A172 (cell line): ENCODE measurements at places on chromosomes 7 and 10. TPM values are rescaled to one million over a fixed set of nuclear protein-coding genes. Genes with fewer than 3 reads are reported as not detected.

Gene TRIM56
- 9.4 and 13.4 TPM in 2 replicates for total RNA-seq

Gene PVRIG
- not detected in 2 replicates for total RNA-seq

Gene TRDMT1
- total RNA-seq = 4.3 and 5.9 TPM in 2 replicates

Gene TRAPPC14
- total RNA-seq = 9.0 and 11.2 TPM in 2 replicates

Gene GIMAP5
- not detected in 2 replicates for total RNA-seq

Gene STEAP4
- 0.29 TPM in 1 of 2 replicates, not detected in the other for total RNA-seq

Gene GHRHR
- not detected in 2 replicates for total RNA-seq

Gene NODAL
- total RNA-seq = not detected in 2 replicates

- no peak for DNase-seq
Measured at GRCh38 chr7:26593393-26593792, 271.0 kb downstream of the SKAP2 start.

DNA sequence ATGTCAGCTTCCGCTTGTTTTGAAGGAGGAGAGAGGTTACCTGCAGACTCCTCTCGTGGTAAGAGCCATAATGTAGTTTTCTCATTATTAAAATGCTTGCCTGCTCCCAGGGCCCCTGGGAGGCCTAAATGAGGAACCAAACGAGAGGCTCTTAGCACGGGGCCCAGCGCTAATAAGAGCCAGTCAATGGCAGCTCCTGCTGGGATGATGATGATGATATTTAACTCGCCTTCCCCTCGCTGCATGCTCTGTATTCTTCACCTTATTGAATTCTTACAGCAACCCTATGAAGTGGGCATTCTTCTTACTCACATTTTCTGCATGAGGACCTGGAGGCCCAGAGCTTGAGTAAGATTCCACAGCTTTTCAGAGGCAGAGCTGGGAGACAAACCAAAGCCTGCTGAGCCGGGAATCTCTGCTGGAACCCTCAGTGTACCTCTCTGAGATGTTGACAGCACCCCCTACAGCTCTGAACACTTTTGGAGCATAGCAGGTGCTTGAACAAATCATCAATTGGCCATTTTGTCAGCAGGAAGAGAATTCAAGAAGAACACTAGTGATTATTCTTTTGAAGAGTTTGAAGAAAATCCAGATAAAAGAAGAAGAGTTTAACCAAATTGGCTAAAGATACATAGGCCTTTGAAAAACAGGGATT, 93.1 kb upstream of the HABP2 start:
- DNase-seq = no peak

DNA sequence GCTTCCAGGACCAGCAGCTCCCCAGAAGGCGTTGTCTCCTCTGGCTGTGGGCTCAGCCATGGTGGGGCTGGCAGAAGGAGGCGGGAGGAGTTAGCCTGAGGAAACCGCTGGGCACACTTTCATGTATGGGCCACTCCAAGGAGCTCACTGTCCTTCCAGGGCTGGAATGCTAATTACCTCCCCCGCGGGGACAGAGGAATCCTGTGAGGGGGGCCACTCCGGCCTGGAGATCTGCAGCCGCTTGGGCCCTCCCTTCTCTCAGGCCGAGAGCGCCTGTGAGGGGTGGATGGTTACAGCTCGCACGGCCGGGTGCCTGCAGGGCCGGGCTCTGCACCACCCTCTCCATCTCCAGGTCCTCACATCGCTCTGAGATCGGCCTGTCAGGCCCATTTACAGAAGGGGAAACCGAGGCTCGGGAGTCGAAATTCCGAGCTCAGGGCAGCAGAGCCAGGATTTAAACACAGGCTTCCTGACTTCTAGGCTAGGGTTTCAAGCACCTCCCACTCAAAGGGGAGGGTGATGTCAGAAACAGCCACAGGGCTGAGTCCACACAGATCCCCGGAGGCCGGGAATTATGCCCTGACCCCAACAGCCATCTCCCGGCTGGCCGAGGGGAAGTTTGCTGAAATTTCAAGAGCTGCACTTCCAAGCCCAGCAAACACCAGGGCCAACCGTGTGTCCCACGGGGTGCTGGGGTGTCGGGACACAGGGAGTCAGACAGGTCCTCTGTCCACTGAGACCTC, 59.1 kb downstream of the PDGFA start:
- DNase-seq = no peak

- DNase-seq = peak; percentile 73
Measured at GRCh38 chr7:90244909-90245851, at the start of gene CFAP69. Gene CFAP69, plus strand, starts transcription at chr7:90245174. Its CDS starts 251 bp downstream, at chr7:90245425.

GRCh38 chr7:66920256-66920655, 769 bp upstream of the TMEM248 start:
- DNase-seq = no peak

DNA sequence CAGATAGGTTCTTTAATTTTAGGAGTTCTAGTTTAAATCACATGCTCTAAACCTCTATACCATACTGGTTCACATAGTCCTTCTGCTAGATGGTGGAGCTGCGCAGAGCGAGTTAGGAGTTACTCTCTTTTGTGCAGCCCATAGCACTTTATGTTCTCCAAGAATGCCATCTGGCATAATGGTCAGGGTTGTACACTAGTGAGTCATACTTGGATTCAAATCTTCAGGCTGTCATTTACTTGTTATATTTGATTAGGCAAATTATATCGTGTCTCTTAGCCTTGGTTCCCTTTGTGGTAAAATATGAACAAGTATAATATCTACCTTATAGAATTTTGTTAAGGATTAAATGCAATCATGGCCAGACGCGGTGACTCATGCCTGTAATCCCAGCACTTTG, 1078.3 kb downstream of the NRG3 start:
- no peak for DNase-seq

- DNase-seq = no peak
Measured at GRCh38 chr7:133024596-133024995, 57.3 kb downstream of the CHCHD3 start.

- peak; percentile 8 for DNase-seq
Measured at GRCh38 chr7:12827920-12828319, 140.5 kb downstream of the ARL4A start.

GRCh38 chr7:31094271-31094670, 42.2 kb downstream of the ADCYAP1R1 start:
- no peak for DNase-seq

DNA sequence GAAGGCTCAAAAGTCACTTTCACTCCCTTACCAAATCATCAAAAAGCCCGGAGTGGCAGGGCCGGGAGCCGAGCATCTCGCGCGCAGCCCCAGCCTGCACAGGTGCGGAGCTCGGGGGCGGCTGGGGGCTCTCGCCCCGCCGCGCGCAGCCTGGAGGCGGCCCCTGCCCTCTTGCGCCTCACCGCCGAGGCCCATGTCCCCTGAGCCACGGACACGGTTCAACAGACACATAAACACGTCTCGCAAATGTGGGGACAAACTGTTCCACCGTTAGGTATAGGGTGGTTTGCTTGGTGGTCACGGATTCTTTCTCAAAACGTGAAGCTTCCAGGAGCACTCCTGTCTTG, 700 bp downstream of the GSAP start:
- DNase-seq = no peak

- DNase-seq = no peak
Measured at GRCh38 chr7:55150709-55151451, 132.1 kb downstream of the EGFR start.

DNA sequence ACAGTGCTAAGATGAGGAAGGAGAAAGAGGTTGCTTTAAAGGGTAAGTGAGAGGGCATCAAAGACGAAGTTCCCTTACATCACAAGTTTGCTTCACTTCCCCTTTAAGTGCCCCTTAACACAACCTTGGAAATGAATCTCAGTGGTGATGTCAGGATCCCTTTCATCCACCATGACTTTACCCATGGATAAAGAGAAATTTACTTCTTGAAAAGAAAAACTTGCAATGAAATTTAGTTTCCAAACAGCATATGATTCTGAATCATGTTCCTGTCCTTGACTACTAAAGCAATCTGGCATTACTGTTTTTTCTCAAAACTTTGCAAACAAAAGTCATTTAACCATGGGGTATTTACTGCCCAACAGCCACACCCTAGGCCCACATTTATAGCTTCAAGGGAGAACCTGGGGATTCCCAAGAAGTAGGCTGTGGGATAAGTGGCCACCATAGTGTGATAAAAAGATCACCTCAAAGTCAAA, 135.9 kb downstream of the ITGB8 start:
- DNase-seq = no peak

DNA sequence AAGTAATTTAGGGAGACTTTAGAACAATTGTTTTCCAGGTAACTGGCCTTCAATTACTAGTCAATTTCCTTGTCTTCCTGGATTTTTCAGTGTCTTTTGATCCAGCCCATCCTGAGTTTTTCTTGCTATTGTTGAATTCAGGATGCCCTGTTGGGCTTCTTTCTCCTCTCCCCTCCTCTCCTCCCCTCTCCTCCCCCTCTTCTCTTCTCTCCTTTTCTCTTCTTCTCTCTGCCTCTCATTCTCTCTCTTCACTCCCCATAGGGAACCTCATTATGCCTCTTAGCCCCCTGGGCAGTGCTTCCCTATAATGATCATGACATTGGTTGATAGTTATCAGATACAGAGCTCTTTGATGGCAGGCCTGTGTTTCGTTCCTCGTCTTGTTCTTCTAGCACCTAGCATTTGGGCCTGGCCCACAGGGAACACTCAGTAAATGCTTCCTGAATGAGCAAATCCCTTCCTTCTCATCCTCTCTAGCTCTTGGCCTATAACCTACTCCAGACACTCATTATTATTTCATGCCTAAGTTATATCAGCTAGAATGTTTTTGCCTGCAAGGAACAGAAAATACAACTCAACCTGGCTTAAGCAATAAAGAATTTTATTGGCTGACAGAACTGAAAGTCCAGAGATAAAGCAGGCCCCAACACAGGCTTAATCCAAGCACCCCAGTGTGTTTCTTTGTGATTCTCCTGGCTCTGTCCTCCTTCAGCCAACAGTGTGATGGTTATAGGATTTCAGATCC, 56.8 kb downstream of the CACNB2 start:
- no peak for DNase-seq

DNA sequence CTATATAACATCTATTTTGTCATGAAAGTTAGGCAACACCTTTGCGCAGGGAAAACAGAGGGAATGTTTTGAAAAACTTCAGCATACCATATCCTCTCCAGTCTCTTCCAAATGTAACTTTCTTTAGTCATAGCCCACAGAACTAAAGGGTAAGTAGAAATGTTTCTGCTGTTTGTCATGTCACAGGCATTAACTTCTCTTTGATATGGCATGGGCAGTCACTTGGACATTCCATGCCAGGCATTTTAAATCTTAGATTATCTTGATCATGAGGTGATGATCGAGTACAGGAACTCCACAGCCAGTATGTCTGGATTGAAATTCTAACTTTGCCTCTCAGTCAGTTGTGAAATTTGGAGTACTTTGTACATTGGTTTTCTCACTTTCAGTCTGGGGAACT, 27.5 kb upstream of the ETV1 start:
- DNase-seq = no peak

DNA sequence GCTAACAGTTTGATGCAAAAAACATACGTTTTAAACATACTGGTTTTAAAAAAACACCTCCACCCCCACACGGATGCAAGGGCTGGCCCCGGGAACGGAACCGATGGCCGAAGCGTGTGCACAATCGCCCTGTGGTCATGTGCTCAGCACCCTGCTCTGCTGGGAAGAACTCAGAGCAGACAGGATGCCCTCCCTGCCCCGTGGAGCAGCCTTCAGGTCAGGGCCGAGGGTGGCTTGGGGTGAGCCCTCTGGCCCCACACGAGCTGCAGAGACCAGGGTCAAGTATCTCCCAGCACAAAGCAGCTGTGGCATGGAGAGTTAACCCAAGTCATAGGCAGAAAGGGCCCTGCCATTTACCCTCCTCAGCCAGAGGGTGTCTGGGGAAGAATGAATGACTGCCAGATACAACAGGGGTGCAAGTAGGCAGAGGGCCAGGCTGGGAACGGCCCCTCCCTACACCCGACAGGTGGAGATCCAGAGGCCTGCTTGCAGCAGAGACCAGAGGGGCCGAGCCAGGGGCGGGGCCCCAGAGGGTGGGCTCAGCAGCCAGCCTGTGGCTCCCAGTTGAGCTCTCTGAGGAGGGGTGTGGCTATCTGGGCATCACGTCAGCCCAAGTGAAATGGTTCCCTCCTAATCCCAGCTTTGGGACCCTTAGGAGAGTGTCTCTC, 56.8 kb downstream of the ZRANB1 start:
- no peak for DNase-seq

DNA sequence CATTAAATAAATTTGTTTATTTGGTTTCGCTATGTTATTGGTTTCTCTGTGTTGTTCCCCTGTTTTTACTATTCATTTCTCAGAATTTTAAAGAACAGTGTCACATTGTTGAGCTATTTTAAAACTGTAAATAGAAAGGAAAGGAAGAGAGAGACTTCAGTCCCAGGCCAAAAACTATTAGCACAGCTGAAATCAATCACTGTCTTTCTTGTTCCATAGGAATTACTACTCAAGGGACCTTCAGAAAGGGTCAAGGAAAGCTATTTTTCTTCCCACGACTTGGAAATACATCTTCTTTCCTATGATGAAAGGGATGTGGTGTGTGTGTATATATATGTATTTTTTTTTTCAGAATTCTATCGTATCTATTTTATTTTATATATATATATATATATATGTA, 29.0 kb upstream of the GNAT3 start:
- no peak for DNase-seq

- no peak for DNase-seq
Measured at GRCh38 chr10:61765176-61766087, 102.7 kb downstream of the CABCOCO1 start.

GRCh38 chr7:116093516-116094301, 63.1 kb upstream of the TFEC start:
- no peak for DNase-seq

GRCh38 chr10:64760371-64760770, 1239.2 kb downstream of the REEP3 start:
- DNase-seq = no peak

DNA sequence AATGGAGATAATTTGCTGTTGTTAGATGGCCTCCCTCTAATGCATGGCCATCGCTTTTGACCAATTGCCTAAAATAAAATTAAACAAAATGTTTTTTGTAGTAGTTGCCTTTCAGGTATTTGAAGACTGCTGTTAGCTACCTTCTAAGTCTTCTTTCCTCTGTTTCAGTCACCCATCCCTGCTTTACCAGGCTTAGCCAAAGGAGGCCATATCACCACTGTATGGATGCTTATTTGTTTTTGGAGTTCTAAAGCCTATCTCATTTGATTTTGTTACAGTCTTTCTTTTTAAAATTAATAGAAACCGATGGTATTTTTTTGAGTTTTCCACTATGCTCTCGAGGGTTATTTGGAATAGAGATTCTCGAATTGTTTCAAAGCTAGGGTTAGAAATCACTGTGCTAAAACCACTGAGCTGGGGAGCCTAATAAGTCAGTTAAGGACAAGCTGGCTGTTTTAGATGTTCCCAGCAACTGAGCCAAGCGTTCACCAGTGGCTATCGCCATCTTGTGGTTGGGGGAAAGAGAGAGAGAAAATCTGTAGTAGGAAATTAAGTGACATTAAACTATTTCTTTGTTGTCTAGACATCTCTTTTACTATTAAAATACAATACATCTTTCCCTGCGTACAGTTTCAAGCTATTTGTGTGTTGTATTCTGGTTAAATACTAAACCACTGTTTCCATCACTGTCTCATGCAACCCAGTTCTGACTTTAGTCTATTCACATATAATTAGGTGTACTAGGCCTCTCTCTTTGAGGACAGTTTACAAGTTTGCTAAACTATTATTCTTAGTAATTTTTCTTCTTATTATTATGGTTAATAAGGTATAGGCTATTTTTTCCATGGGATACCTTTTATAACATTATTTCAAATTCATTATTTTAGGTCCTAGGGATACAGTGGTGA, 52.2 kb downstream of the GPR158 start:
- DNase-seq = peak; percentile 55

GRCh38 chr10:87519582-87519981, 14.9 kb downstream of the MINPP1 start:
- DNase-seq = no peak
